ENCODE measurements at places on chromosomes 13 and 19.
A peak's percentile ranks its signal among the peaks of the same experiment; 100 is the strongest.

- DNase-seq: no peak
These were observed 5.8 kb downstream of the CEBPA start for GRCh38 chr19:33296488-33296971.

- DNase-seq: no peak
These were observed 14.3 kb upstream of the SBK3 start for GRCh38 chr19:55559684-55560083.

- DNase-seq: no peak
These were observed 135.9 kb downstream of the RAP2A start for GRCh38 chr13:97569841-97570240.

- no peak for DNase-seq
These were observed 2.9 kb downstream of the CYP2S1 start for GRCh38 chr19:41195675-41196497.

GRCh38 chr13:29005035-29005762 is 185.1 kb downstream of the MTUS2 start:
- DNase-seq: no peak

GRCh38 chr13:111387026-111387871 is 66.8 kb downstream of the TEX29 start:
- no peak for DNase-seq

- no peak for DNase-seq
These were observed 7.6 kb upstream of the ALOX5AP start for GRCh38 chr13:30727491-30728355.

GRCh38 chr19:14023404-14024235 is 4.3 kb upstream of the RLN3 start:
- DNase-seq: no peak

GRCh38 chr19:15702534-15702930 is 25.3 kb upstream of the OR10H2 start:
- DNase-seq: no peak

DNA sequence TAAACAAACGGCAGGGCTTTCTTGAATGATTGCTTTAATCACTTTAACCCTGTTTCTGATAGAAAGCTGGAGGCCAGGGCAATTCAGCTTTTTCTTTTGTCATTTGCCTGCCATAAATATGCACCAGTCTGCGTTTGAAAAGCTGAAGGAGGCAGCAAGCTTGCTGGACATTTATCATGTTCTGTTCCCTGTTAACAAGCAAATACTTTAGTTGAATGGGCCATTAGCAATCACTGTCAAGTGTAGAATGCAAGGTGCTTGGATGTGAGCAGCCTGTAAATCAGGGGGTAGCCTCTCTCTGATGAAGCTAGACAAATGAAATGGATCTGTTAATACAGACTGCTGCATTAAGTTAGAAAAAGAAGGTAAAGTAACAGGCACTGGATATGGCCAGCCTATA is 7.6 kb downstream of the EFNB2 start:
- DNase-seq: no peak

- no peak for DNase-seq
These were observed 1.4 kb downstream of the PLPP2 start for GRCh38 chr19:289651-290371.

DNA sequence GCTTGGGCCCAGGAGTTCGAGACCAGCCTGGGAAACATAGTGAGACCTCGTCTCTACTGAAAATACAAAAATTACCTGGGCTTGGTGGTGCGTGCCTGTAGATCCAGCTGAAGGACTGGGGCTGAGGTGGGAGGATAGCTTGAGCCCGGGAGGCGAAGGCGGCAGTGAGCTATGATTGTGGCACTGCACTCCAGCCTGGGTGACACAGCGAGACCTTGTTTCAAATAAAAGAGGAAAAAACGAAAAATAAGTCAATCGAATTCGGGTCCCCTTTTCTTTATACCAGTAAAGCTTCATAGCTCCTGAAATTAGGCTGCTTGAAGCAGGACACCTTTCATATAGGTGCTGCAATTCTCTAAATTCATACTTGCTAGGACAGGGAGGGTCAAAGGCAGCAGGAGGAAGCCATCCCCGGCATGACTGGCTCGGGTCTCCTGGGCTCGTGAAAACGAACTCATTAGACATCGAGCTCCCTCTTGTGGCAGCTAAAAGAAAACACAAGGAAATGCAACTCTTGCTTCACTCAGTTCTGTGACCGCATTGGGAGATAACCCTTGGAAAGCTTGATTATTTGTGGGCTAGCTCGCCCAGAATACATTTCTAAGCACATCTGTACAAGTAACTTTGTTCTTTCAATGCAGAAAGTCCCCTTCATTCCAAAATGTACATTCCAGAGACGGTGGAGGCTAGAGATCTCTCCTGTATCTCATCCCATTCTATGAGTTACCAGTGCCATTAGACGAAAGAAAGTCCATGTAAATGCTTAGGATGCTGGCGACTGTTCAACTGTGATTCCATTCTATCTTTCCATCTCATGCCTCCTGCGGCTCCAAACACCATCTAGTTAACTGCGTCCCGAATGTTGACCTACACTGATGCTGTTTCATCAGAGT is 16.8 kb downstream of the FPR2 start:
- peak; percentile 2 for DNase-seq

GRCh38 chr13:27559719-27560118 is 60.6 kb downstream of the LNX2 start:
- no peak for DNase-seq

- DNase-seq: no peak
These were observed 2.9 kb upstream of the NTF4 start for GRCh38 chr19:49067554-49067953.

DNA sequence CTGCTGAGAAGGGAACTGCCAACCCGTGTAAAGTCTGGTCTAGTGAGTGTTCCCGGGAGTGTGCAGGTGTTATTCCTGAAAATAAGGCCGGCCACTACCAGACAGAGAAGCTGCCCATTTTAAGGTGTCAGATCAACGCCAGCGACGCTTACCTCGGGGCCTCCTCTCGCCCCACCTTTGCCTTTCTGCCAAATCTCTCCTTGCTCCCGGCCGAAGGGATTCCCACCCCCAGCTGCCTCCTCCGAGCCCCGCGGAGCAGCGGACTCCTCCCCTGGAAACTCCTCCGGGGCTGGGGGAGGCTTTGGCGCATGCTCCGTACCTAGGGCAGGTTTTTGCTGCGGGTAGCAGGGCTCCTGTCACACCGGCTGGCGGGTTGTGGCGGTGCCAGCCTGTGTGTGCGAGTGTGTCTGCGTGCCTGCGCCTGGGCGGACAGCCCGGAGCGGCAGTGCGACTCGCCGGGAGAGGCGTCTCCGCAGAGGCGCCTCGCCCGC is at the start of gene HS6ST3:
Gene HS6ST3, plus strand, starts transcription at position 359 of the 491 bp plus-strand sequence.
- DNase-seq: no peak

GRCh38 chr19:13057744-13058143 is 44.9 kb downstream of the LYL1 start:
- no peak for DNase-seq

DNA sequence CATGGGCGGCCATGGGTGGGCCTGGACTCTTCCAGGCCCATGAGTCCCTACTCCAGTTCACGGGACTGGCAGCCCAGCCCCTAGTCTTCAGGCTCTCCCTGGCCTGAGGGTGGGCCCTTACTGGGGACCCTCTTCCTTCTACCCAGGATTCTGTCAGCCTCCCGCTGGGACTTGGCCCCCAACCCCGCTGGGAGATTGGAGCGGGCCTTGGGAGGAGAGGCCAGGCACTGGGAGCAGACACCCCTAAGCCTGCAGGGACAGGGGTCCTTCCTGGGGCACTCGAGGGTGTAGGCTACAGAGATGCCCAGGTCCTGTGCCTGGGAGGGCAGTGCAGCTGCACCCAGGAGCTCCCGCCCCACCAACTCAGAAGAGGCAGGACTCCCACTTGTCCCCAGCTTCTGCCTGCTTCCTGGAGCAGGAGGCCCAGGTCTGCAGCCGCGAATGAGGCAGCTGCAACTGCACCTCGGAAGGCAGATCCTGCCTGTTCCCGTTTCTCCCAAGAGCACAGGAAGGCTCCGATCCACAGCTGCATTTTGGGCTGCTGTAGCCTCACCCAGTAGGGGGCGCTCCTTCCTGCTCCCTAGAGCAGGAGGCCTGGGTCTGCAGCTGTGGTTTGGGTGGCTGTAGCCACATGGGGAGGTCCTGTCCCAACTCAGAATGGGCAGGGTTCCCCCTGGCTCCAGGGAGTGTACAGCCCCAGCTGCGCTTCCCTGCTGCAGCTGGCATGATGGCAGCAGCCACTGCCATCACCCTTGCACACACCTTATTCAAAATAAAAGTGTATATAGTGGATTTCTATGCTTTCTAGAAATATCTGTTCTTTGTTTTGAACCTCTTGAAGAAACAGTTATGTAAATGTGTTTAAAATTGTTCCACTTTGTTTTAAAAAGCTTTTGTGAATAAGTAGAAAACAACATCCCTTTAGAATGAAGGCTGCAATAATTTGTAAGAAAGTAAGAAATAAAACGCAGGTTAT is 46.8 kb downstream of the TEX26 start:
- peak; percentile 10 for DNase-seq

- DNase-seq: no peak
These were observed 47.4 kb downstream of the RCBTB2 start for GRCh38 chr13:48485432-48485831.

DNA sequence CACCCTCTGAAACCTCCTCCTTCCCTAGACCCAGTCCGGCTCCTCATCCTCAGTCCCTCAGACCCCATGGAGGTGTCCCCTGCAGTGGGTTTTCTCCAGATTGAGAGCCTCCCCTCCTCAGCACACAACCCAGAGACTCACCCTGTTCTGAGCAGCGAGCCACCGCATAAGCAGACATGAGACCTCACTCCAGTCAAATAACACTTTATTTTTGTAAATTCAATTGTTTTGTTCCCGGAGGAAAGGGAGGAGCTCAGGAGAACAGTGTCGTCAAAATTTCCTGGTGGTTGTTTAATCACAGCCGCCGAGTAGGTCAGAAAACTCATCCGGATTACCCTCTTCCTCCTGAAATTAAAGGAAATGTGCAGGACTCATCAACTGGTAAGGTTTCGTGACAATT is 57.5 kb downstream of the ERICH4 start:
- DNase-seq: no peak

DNA sequence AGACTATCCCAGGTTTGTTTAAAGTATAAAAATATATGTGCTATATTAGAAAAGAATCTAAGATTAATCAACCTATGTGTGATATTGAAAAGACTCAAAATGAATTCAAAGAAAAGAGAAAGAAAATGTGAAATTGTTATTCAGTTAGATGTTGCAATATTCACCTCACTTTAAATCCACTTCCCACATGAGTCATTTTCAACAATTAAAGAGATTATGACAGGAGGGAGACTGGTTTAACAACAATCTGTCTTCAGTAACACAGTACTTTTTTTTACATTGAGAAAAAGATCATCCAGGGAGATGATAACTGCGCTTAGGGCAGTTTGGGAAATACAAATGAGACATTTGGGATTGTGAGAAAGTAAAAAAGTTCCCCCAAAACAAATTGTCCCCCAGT is 1246.2 kb downstream of the SLITRK1 start:
- no peak for DNase-seq

All from stimulated activated CD8-positive, alpha-beta memory T cell treated with anti-CD3 and anti-CD28 coated beads, Interleukin-15, amount 100 ng/mL, for 1 hour (primary cell).